Dermis lymphatic vessel endothelial cell (primary cell): ENCODE measurements at places on chromosomes 7 and 10. TPM values are rescaled to one million over a fixed set of nuclear protein-coding genes. Genes with fewer than 3 reads are reported as not detected.

Gene GRM8
- 0.09 TPM in 1 of 2 replicates, not detected in the other for total RNA-seq

Gene SLC26A3
- not detected in 2 replicates for total RNA-seq

Gene LAMB1
- total RNA-seq, result 445 and 485 TPM in 2 replicates

Gene CCL26
- not detected in 2 replicates for total RNA-seq

Gene MKI67
- total RNA-seq, result 3.4 and 3.6 TPM in 2 replicates
